ENCODE measurements at places on chromosomes 5 and 9.

DNA sequence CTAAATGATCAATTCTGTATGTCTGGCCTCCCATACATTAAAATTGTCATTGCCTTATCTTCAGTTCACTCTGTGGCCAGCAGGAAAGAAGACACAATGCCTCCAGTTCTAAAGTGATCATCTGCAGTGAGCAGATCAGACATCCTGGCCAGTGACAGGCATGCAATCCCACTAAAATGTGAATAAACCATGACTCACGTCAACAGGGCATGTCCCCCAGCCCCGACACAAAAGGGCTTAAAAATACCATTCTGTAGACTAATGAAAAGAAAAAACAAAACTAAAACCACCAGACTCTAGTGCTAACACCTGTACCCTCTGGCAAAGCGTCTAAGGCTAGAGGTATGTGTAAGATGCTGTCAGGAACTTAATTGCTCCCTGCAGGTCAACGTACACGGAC is 38.5 kb downstream of the DDX31 start:
- no peak for DNase-seq

GRCh38 chr9:104977580-104977979 is 49.6 kb upstream of the ABCA1 start:
- DNase-seq = no peak

DNA sequence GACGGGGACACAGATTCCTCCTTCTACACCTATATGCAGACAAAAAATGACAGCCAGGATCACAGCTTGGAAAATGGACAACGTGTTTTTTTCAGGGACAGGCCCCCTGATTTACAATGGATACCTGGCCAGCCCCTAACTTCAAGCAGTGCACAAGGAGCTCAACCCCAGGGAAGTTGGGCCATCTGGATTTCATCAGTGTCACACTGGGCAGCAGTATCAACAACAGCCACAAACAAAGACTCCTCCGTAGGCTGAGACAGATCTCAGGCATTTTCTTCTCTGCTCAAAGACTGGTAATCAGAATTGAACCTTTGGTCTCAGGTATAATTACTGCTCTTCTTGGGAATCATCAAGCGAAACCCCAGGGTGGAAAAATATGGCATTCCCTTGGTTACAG is 374.0 kb downstream of the ZNF608 start:
- no peak for DNase-seq

GRCh38 chr5:79436224-79436623 is 77.7 kb downstream of the HOMER1 start:
- no peak for DNase-seq

DNA sequence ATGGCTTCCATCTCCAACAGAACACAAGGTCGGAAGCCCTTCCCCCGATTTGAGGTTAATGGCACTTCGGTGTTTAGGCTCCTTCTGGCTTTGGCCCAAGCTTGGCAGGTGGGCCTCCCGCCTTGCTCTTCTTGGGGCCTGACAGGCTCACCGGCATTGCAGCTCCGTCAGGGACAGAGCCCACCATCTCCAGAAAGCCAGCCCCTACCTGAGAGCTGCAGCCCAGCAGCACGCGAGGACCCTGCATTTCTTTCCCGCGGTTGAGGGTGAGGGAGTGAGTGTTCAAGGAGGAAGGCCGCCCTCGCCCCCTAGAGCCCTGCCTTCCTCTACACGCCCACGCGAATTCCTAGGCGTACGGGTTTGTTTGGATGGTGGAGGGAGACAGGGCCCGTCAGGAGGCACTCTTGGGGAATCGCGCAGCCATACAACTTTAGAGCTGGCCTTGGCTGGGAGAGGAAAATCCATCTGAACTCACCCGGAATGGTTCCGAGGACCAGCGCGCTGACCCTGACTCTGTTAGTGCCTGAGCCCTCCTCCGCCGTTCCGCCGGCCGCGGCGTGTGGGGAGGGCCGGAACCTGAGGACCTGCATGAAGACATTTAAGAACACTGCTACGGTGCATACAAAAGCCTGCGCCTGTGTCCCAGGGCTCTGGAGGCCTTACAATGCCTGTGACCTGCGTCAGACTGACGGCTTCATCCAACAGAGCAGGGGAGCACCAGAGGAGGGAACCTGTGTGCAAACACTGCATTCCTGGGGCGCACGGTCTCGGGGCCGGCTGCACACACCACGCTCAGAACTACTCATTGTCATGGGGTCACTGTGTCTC is 73.8 kb downstream of the MRPL36 start:
- peak; percentile 17 for DNase-seq

DNA sequence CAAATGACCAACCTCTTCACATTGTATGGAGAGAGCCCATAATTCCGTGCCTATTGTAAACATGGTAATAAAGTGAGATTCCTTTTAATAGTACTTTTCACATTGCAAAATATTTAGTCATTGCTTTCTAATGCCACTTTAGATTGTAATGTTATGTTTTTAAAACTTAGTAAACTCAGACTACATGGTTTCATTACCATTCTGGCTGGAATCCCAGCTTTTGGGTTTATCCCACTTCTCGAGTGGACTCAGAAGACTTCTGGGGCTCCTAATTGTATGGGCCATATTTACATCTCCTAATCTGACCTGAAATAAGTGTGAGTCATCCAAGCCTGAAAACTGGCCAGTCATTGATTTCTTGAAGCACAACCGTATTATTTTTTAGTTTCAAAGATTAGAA is 217.6 kb downstream of the CAAP1 start:
- DNase-seq = no peak

DNA sequence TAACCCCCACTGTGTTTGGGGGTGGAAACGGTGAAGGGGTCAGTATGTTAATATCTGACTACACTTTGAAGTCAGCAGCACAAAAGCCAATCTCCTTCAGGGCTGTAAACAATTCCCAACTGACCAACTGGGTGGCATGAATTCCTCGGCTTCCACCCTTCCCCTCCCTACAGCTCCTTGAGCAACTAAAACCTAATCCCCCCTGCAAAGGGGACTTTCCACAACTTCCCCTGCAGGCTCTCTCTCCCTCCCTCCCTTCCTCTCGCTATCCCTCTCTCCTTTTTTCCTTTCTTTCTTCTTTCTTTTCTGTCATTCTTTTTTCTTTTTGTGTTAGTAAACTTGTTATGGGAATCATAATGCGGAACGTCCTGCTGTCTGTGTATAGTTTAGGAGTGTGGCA is 65.1 kb upstream of the PTCH1 start:
- DNase-seq = no peak

DNA sequence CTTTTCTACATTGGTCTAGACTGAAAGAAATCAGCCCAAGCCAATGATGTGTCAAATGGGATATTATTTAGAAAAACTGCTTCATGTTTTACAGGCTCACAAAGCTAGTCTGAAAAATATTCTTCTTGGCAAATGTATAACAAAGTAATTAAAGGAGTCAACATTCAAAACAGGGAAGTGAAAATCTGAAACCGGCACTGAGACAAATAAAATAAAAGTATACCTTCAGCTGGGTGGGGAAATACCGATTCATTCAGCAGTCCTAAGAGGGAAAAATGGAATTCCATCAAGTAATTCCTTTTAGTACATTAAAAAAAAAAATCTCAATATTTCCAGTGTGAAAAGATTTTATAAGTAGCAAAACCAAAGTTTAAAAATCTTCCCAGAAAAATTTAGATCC is 259.6 kb upstream of the SLC24A2 start:
- no peak for DNase-seq

- DNase-seq = no peak
Observed at GRCh38 chr5:148558892-148559291, 95.4 kb downstream of the HTR4 start.

DNA sequence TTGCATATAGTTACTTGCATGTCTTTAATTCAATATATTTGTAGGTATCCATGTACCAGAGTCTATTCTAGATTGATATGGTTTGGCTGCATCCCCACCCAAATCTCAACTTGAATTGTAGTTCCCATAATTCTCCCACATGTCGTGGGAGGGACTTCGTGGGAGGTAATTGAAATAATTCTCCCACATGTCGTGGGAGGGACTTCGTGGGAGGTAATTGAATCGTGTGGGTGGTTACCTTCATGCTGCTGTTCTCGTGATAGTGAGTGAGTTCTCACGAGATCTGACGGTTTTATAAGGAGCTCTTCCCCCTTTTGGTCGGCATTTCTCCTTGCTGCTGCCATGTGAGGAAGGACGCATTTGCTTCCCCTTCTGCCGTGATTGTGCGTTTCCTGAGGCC is 16.5 kb downstream of the FBXL7 start:
- DNase-seq = no peak

DNA sequence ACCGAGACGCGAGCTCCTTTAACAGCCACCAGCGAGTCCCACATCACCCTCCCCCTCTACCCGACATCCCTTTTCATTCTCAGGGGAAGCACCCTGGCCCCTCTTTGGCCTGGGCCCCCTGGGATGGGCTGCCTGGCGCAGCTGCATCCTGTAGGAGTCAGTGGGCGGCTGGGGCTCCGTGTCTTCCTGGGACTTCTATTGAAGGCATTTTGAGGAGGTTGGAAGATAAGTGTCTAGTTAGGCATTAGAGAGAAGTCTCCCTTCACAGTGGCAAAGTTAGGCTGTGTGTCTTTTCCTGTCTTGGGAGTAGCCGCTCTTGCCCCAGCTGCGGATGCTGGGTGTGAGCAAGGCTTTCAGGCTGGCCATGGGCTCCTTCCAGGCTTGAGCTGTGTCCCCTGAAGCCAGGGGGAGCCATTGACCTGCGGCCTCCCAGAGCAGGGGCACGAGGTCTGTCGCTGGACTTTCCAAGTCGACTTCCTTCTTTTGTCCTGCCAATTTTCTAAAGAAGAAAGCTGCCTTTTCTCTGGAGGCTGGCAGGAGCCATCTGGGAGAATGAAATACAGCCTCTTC is 18.6 kb upstream of the NKD2 start:
- DNase-seq = peak; percentile 44

DNA sequence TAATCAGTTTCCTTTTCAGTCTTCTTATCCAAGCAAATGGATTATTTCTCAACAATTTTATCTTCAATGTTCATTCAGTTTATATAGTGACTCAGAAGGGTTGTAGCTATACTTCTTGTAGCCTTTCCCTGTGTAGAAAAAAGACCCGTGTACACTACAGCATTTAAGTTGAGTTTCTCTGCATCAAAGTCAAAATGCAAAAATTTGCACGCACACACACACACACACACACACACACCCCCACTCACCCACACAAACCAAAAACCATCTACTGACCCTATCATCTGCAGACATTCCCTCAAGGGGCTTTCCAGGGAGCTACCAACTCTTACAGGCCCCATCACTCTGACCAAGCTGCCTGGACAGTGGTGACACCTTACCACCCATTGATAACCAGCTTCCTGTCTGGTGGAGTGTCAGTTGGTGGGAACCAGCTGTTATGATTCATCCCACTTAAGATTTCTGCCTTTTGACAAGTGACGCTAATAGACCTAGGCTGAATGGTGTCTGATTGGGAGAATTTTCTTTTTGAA is 12.2 kb upstream of the ELL2 start:
- DNase-seq = no peak

DNA sequence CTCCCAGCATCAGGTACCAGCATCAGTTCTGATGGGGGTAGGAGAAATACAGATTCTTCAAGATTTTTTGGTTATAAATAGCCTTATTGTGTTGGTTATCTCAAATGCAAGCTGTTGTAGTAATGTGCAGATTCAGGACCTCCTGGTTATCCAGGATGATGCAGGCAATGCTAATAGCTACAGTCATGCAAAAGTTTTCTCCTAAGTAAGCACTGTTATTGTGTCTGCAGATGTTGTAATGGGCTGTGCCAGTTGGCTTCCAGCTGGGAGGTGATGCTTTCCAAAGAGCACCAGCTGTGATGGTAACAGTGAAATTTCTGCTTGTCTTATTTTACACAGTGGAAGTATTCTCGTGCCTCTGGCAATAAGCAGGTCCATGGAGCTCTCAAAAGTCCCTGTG is 719.2 kb upstream of the CTNND2 start:
- DNase-seq = no peak

DNA sequence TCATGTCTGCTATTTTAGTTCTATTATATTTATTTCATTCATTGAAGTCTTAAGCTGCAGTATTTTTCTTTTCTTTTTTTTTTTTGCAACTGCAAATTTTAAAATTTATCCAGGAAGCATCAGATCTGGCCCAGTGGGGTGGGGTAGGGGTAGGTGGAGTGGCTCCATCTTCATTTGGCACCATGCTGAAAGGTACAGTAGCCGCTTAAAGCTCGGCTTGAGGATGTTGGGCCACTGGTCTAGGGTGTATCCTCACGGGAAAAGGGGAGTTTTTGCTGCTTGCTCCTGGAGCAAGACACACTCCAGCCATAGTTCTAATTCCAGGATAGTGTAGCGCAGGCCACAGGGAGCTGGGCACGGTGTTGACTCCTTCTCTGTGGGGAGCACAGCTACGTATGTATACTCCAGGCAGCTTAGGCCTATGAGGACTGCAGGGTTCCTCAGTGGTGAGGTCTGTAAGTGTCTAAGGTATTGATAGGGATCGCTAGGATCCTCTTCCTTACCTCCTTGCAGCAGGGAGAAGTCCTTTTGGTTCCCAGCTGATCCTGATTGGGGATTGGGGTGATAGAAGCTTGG is 22.7 kb downstream of the RCL1 start:
- DNase-seq = no peak

GRCh38 chr5:31511305-31511704 is 20.6 kb downstream of the DROSHA start:
- DNase-seq = no peak

GRCh38 chr5:154316223-154316935 is 125.8 kb downstream of the GALNT10 start:
- DNase-seq = no peak

DNA sequence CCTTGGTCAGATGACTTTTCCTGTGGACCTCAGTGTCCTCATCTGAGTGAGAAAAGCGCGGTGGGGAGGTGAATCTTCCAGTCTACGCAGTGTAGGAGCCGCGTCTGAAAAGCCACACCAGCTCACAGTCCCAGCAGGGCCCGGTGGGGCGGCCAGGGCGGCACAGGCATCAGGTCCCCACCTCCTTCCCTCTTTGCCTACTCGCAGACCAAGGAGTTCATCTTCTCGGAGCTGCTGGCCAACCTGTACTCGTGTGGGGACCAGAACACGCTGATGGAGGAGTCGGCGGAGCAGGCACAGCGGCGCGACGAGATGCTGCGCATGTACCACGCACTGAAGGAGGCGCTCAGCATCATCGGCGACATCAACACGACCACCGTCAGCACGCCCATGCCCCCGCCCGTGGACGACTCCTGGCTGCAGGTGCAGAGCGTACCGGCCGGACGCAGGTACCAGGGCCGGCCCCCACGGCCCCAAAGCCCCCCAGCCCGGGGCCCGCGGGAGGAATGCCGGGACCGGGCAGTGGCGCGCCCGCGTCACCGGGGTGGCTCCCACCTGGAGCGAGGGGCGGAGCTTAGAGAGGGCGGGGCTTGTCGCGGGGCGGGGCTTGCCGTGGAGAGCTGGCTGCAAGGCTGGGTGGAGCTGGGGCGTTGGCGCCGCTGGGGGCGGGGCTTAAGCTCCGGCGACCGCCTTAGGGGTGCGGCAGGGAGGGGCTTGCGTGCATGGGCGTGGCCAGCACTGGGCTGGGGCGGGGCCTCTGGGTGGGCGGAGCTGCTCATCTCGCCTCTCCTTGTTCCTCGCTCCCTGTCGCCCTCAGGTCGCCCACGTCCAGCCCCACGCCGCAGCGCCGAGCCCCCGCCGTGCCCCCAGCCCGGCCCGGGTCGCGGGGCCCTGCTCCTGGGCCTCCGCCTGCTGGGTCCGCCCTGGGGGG is 25.6 kb downstream of the GOLGA2 start:
- DNase-seq = peak; percentile 99

Data from nephron progenitor cell (in vitro differentiated cells).